ENCODE measurements at places on chromosomes 5 and 9. TPM values are rescaled to one million over a fixed set of nuclear protein-coding genes. Genes with fewer than 3 reads are reported as not detected.

The ROR2 gene
- 33.6 TPM for total RNA-seq

DNA sequence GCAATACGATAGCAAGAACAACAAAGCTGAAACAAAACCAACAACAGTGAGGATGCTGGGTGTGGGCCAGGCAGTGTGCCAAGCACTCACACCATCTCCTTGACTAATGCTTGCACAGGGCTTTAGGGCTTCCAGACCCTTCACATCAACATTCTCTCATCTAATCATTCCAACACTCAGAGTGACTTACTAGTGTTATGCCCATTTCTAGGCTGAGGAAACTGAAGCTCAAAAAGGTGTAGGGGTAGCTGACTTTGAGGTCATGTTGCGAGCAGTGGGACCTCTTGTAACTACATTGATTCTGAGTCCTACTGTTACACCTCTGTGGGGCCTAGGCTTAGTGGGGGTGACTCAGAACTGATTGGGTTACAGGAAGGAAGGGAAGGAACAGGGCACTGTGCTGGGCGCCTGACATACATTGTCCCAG, 9.7 kb downstream of the ANGPTL2 start:
- no peaks in the 10 kb centered on the region for H3K36me3 ChIP-seq
- H3K27ac ChIP-seq: no peak overlapping the region
- 0 out of 2 replicates have a peak, but pooled peaks cover 4% of the 10 kb centered on the region for H3K4me1 ChIP-seq
- no peak for DNase-seq
- peaks cover 80% of the 10 kb centered on the region for H3K27me3 ChIP-seq

DNA sequence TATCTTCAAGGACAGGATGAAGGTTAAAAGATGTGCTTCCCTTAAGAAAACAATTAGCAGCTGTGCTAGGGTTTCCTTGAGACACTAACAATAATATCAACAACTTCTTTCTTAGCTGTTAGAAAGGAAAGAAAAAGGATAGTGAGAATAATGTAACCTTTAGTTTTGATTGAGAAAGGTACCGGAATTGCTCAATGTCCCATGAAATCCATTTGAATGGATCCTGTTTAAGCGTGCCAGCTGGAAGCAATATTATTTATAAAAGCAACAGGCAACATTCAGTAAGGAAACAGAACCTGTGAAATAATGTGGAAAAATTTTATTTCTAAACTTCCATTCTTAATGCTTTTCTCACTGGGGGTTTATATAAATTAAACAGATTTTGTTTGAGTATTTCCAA, 120.9 kb downstream of the CCDC192 start:
- H3K36me3 ChIP-seq: no peaks in the 10 kb centered on the region
- H3K4me3 ChIP-seq: no peak overlapping the region
- no peaks in the 10 kb centered on the region for H3K4me1 ChIP-seq
- H3K27ac ChIP-seq: no peak overlapping the region
- no peaks in the 10 kb centered on the region for H3K27me3 ChIP-seq

- no peaks in the 10 kb centered on the region for H3K36me3 ChIP-seq
- no peak overlapping the region for H3K27ac ChIP-seq
- DNase-seq: no peak
- H3K27me3 ChIP-seq: no peaks in the 10 kb centered on the region
Measured at GRCh38 chr5:176373100-176373818, 8.0 kb downstream of the ARL10 start.

GRCh38 chr5:88480245-88480644, 211.6 kb upstream of the TMEM161B start:
- H3K27me3 ChIP-seq: no peaks in the 10 kb centered on the region
- no peak for DNase-seq
- no peak overlapping the region for H3K4me3 ChIP-seq

GRCh38 chr5:10601246-10602030, 37.6 kb downstream of the ANKRD33B start:
- peak; percentile 55 for DNase-seq
- no peaks in the 10 kb centered on the region for H3K36me3 ChIP-seq
- peaks cover 22% of the 10 kb centered on the region for H3K4me1 ChIP-seq
- H3K4me3 ChIP-seq: no peak overlapping the region
- no peaks in the 10 kb centered on the region for H3K27me3 ChIP-seq

- DNase-seq: no peak
- no peak overlapping the region for H3K4me3 ChIP-seq
- H3K36me3 ChIP-seq: no peaks in the 10 kb centered on the region
- H3K4me1 ChIP-seq: no peaks in the 10 kb centered on the region
- no peaks in the 10 kb centered on the region for H3K27me3 ChIP-seq
Measured at GRCh38 chr5:118789366-118789765, 199.0 kb downstream of the DTWD2 start.

DNA sequence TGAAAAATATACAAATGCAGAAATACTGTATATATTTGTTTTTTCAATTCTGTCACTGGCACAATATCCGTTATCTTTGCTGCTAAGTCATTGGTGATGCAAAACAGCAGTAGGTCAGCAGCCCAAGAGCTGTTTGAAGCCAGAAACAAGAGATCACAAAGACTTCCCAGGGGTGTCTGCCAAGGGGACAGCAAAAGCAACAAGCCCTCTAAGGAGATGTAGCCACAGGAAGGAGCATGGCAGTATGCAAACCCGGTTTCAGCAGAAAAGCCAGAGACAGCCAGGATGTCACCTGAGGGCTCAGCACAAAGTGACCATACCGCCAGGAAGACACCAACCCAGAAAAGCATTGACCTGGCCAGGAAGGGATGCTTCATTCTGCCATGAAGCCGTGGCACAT, 241.5 kb downstream of the ARRDC3 start:
- no peaks in the 10 kb centered on the region for H3K36me3 ChIP-seq
- no peak for DNase-seq
- H3K4me1 ChIP-seq: no peaks in the 10 kb centered on the region
- no peak overlapping the region for H3K4me3 ChIP-seq

GRCh38 chr5:131751506-131751905, 45.3 kb downstream of the FNIP1 start:
- H3K4me3 ChIP-seq: no peak overlapping the region
- H3K36me3 ChIP-seq: peaks cover 9% of the 10 kb centered on the region
- H3K27ac ChIP-seq: no peak overlapping the region
- H3K4me1 ChIP-seq: peaks cover 17% of the 10 kb centered on the region
- DNase-seq: no peak
- H3K27me3 ChIP-seq: no peaks in the 10 kb centered on the region

DNA sequence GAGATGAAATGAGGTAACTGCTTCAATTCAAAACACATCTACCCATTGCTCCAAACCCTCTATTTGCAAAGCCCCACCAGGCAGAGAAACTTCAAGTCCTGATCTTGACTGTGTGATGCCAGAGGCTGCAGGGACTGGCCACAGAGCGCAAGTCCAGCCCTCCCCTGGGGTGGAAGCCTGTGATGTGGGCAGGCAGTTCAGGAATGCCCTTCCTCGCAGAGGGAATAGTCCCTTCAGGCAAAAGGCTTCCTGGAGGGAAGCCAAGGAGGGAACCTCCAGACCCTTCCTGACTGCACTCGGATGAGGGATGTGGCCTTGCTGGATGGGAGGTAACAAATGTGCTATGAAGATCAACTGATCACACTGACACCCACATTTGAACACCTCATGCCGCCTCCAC, 131.2 kb downstream of the SLIT3 start:
- no peak for DNase-seq
- no peaks in the 10 kb centered on the region for H3K27me3 ChIP-seq
- no peaks in the 10 kb centered on the region for H3K36me3 ChIP-seq
- no peaks in the 10 kb centered on the region for H3K4me1 ChIP-seq

The CER1 gene
- not detected for total RNA-seq

GRCh38 chr9:89864731-89865130, 259.9 kb downstream of the GADD45G start:
- H3K4me1 ChIP-seq: no peaks in the 10 kb centered on the region
- H3K27me3 ChIP-seq: no peaks in the 10 kb centered on the region
- DNase-seq: no peak

The FAM120AOS gene
- 39.6 TPM for total RNA-seq

GRCh38 chr5:73464016-73464745, 15.6 kb upstream of the FOXD1 start:
- peaks cover 7% of the 10 kb centered on the region for H3K27me3 ChIP-seq
- H3K4me3 ChIP-seq: no peak overlapping the region
- no peaks in the 10 kb centered on the region for H3K36me3 ChIP-seq
- H3K4me1 ChIP-seq: no peaks in the 10 kb centered on the region
- DNase-seq: no peak

The NMUR2 gene
- total RNA-seq: not detected

DNA sequence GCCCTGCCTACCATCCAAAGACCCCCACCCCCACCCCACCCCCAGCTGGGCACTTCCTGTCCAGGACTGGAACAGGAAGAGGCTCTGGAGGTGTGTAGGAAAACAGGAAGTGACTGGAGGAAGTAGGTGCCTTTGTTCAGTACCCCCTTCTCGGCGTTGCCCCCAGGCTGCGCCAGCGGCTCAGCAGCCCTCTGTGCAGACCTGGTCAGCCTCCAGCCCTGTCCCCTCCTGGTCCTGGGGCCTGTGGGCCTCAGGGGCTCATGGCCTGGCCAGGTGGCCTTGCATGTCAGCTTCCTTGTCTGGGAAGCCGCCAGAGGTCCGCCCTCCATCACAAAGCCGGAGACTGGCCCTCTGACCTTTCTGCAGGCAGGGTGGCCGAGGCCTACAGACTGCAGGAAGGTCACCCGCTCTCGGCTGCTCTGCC, 26.0 kb downstream of the FLT4 start:
- no peaks in the 10 kb centered on the region for H3K36me3 ChIP-seq
- H3K27me3 ChIP-seq: peaks cover 58% of the 10 kb centered on the region
- peaks cover 47% of the 10 kb centered on the region for H3K4me1 ChIP-seq
- no peak overlapping the region for H3K4me3 ChIP-seq
- H3K27ac ChIP-seq: no peak overlapping the region

- no peaks in the 10 kb centered on the region for H3K36me3 ChIP-seq
- no peak for DNase-seq
- no peaks in the 10 kb centered on the region for H3K27me3 ChIP-seq
- no peaks in the 10 kb centered on the region for H3K4me1 ChIP-seq
- no peak overlapping the region for H3K27ac ChIP-seq
- no peak overlapping the region for H3K4me3 ChIP-seq
Measured at GRCh38 chr9:87306006-87306405, 191.7 kb upstream of the DAPK1 start.

GRCh38 chr5:163889369-163889768, 383.9 kb downstream of the MAT2B start:
- H3K4me1 ChIP-seq: no peaks in the 10 kb centered on the region
- no peaks in the 10 kb centered on the region for H3K27me3 ChIP-seq
- H3K27ac ChIP-seq: no peak overlapping the region
- no peak overlapping the region for H3K4me3 ChIP-seq

- no peak overlapping the region for H3K27ac ChIP-seq
- peak; percentile 12 for DNase-seq
- no peaks in the 10 kb centered on the region for H3K36me3 ChIP-seq
- H3K4me3 ChIP-seq: no peak overlapping the region
- H3K27me3 ChIP-seq: no peaks in the 10 kb centered on the region
- no peaks in the 10 kb centered on the region for H3K4me1 ChIP-seq
Measured at GRCh38 chr5:152246401-152246800, 158.7 kb downstream of the NMUR2 start.

The PCDHGB7 gene
- total RNA-seq: 0.04 TPM

- H3K27ac ChIP-seq: no peak overlapping the region
- H3K4me1 ChIP-seq: no peaks in the 10 kb centered on the region
- H3K4me3 ChIP-seq: no peak overlapping the region
- H3K36me3 ChIP-seq: no peaks in the 10 kb centered on the region
- no peak for DNase-seq
Measured at GRCh38 chr5:32017692-32018367, 156.3 kb downstream of the GOLPH3 start.

DNA sequence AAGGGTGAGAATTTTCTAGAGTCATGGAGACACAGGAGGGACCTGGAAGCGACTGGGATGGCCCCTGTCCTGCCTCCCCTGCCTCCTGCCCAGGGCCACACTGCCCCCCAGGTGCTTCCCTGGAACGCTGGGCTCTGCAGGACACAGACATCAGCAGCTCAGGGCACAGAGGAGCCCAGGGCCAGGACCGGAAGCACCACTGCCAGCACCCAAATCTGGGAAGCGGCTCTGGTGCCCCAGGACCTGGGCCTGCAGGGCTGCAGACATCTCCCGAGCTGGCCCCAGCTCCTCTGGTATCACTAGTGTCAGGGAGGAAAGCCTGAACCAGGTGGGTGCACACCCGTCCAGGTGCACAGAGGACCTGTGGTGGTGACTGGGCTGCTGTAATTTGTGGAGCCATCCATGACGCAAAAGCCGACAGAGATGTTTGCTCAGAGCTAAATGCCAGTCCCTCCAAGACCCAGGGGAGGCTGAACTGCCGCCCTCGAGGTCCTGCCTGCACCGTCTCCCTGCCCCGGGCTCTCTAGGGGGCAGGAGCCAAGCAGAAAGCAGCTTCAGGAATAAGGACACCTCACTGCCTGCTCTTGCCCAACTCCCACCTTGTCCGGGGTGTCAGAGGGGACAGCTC, 46.0 kb upstream of the SIMC1 start:
- no peak overlapping the region for H3K4me3 ChIP-seq
- DNase-seq: no peak
- peaks cover 4% of the 10 kb centered on the region for H3K4me1 ChIP-seq
- H3K36me3 ChIP-seq: no peaks in the 10 kb centered on the region
- H3K27ac ChIP-seq: no peak overlapping the region
- H3K27me3 ChIP-seq: no peaks in the 10 kb centered on the region

DNA sequence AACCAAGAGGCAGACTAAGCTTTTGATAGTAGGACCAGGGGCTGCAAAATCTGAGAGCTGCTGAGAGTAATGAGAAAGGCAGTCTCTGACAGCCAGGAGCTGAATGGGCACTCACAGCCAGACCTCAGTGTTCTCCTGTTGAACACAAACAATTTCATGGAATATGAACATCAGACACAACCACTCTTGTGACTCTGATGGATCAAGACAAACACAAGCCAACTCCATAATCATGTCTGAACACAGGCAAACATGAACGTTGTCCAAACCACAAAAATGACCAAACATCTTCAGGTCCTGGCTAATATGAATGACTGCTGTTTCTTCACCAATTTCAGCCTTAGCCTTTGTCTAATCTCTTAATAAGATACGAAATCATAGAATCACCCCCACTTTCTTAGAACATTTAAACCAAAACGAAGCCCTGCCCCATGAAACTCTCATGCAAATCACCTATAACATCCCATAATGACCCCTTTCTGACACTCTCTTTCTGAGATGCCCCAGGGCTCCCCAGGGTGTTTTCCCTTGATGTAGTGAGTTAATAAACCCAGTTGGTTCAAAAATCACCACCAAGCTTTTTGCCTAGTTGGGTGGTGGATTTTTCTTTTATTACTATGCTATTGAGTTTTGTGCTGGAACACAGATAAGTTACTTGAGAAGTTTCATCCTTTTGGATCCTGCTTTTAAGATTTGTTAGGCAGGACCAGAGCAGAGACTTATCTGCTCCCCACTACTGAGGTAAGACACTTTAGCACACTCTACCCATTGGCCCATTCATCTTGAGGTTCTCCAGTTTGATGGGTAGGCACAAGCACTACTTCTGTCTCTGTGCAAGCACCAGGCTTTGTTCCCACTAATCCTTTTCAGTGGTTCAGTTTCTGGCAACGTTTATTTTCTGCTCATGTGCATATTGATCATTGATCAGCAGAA, 5.9 kb upstream of the ERAP2 start:
- H3K4me3 ChIP-seq: no peak overlapping the region
- H3K4me1 ChIP-seq: peaks cover 12% of the 10 kb centered on the region
- no peak overlapping the region for H3K27ac ChIP-seq
- no peak for DNase-seq
- no peaks in the 10 kb centered on the region for H3K36me3 ChIP-seq

The JAKMIP2 gene
- not detected for total RNA-seq

The PRUNE2 gene
- total RNA-seq: 0.07 TPM

The CRB2 gene
- 1.2 TPM for total RNA-seq

Measured in K562 (cell line).